Astrocyte of the hippocampus (primary cell): ENCODE measurements at places on chromosomes 4 and X.

DNA sequence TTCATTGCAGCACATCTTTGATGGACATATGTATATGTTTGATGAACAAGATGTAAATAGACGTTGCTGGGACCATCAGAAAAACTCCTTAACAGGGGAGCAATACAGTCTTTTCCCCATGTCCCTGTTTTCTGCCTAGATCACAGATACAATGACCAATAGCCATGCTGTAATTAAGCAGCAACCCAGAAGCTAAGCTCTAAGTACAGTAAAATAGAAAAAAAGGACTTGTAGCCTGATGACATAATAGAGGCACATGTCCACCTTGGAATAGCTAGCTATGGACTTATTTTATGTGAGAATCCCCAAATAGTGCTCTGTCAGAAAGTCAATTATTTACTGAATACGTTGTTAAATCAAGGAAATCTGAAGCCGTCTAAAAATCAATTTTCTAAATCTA lies 14.9 kb downstream of the FAM13A start:
- no peak for DNase-seq

DNA sequence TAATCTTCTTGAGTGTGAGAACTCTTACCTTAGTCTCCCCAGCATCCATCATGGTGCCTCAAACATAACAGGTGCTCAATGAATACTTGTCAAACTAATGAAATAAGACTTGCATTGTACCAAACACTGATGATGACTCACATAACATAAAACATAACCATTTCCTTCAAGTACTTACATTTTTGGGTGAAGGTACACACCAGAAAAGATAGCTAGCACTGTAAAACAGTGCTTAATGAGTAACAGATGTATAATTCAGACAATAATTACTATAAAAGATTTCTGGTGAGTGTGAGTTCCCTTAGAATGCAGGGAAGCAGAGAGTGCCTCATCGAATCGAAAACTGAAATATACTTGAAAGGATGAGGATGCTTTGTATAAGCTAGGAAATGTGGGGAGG lies 70.1 kb upstream of the HCCS start:
- DNase-seq: no peak

DNA sequence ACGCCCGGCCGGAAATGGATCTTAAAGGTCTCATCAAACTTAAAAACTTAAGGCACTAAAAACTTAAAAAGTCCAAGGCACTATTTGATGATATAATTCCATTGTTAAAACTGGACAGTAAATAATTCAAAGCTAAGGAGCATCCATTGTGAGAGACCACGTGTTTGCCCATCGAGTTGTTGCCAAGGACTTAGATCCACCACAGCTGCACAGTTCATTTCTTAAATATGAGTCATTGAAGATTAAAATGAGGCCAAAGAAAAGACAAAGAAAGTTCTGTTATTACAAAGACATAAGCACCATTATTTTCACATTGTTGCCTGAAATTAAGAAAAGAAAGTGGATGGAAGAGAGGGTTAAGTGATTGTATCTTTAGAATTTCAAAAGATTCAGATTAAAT lies 411.5 kb upstream of the FTHL17 start:
- peak; percentile 52 for DNase-seq

DNA sequence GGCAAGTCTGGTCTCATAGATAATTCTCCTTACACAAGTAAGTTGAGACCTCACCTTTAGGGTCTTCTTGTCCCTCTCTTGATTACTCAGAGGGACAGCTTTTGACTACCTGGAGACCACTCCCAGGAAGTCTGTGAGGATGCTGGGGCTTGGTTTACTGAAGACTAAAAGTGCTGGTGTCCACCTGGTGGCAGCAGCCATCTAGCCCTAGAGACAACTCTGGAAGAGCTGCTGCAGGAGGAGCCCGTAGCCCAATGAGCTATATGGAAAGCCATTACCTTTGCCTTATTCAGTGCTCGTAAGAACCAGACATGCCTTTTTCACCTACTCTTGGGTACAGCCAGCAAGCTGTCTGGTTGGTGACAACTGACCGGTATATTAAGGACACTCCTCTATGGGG lies 7.3 kb downstream of the FGFBP2 start:
- peak; percentile 31 for DNase-seq

DNA sequence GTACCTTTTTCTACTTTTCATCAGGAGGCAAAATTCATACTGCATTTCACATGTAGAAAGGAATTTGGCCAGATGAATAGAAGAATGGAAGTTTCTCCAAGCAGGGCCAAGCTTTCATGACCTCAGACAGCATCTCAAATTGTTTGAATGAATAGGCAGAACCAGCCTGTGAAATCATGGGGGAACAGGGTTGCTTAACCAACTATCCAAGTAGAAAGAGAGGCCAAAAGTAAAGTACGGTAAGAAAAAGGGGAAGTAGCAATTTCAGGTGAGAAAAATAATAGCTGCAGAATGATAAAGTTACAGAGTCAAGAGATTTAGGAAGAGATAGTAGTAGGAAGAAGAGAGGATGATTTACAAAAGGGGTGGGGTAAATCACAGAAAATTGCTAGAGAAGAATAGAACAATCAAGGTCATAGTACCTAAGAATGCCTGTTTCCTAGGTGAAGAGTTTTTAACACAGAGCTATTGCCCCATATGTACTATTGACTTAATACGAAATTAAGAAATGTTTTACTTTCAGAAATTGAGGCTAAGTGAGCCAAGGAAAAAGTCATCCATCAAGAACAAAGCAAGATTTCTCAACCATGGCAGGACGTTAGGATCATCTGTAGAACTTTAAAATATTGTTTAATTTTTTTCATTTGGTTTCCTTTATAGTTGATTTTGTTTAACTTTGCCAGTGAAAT lies 177.1 kb upstream of the TET2 start:
- DNase-seq: no peak

- DNase-seq: peak; percentile 13
Measured at GRCh38 chr4:92362028-92362427, 58.3 kb downstream of the GRID2 start.

DNA sequence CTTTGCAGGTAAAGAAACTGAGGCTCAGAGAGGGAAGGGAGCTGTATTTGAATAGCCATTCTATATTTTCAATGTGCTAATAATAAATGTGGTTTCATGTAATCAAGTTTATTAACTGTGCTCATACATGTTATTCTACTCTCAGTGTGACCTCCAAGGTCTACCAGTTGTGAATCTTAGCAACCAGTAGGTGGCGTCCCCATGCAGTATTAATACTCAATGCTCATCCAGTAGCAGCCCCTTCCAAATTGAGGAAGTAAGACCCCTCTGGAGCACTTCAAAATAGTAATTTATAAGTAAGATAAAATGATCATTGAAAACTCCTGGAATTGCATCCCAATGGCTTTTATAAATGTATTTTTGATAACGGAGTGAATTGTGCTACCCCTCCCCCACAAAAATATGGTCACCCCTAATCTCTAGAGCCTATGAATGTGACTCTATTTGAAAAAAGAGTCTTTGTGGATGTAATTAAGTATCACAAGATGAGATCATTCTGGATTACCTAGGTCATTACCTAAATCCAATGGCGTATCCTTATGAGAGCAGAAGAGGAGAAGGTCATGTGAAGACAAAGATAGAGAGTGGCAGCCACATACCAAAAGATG lies 20.4 kb upstream of the SEPSECS start:
- DNase-seq: peak; percentile 46

DNA sequence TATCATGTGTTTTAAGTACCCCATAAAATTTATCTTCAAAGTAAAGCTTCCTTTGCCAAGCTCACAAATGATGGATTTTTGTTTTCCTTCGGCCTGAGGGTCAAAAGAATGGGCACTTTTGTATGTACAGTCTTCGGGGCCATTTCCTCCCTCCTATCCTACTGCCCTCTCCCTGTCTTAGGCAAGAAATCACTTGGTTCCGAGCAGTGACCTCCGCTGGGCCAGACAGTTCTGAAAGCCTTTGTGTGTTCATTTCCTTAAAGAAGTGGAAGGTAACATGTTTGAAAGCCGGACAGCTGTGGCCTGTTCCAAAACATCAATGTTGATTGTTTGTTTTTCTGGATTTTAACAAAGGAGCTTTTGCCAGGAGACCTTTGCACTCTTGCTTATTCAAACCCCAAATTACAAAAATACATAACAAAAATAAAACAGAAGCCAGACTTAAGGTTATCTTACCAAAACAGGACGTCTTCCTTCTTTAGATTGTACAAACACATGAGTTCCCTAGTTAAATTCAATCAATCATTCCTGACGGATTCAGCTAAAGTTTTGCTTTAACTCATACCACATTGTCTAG lies 110.6 kb upstream of the LIMCH1 start:
- DNase-seq: no peak

GRCh38 chrX:107596651-107597050 lies 31.7 kb upstream of the PRPS1 start:
- DNase-seq: no peak

GRCh38 chrX:72465889-72466288 lies 106.8 kb downstream of the HDAC8 start:
- DNase-seq: no peak

DNA sequence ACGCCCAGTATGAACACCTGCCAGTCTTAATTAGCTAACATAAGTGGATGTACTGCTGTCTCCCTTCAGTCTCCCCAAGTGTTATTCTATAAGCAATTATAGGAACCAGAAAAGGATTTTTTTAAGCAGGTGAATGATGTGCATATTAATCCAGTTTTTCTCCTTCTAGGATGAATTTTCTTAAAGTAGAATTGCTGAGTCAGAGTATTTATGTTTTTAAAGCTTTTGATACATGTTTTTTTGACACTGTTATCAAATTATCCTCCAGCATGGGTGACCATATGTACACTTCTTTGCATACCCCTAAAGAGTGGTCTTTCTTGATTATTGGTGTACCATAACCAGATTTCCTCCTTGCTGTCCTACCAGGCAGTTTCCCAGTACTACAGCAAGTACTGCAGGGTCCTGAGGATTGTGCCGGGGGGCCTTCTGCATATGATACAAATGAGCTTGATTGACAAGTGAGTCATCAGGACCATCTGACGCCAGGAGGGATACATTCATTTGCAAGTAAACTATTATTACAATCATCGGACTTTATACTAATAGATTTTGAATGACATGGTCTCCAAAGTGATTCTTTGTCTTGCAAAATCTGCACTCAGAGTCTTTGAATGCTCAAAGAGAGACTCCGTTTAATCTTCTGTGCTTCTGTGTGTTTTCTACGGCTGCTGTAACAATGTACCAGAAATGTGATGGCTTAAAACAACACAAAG lies 10.7 kb upstream of the PCYT1B start:
- DNase-seq: no peak

- peak; percentile 69 for DNase-seq
Measured at GRCh38 chrX:10636337-10636736, 16.0 kb upstream of the MID1 start.

- no peak for DNase-seq
Measured at GRCh38 chr4:103754844-103755243, 35.1 kb upstream of the TACR3 start.

GRCh38 chrX:104098151-104098808 lies 14.0 kb upstream of the ZCCHC18 start:
- DNase-seq: peak; percentile 76

- DNase-seq: no peak
Measured at GRCh38 chr4:163085085-163085484, 81.6 kb downstream of the NAF1 start.

- peak; percentile 47 for DNase-seq
Measured at GRCh38 chr4:86939729-86940575, 5.1 kb downstream of the AFF1 start.

DNA sequence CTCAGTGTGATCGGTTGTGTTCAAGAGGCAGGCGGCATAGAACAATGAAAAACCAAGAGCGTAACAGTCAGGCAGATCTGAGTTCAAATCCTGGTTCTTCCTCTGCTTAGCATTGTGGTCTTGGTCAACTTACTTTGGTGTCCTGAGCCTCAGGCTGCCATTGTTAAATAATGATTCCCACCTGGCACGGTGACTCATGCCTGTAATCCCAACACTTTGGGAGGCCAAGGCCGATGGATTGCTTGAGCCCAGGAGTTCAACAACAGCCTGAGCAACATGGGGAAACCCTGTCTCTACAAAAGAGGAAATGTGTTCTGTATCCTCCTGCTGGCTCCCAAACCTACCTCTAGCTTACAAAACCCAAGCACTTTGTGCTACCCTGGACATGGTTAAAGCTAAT lies 129.0 kb upstream of the STX18 start:
- DNase-seq: no peak

DNA sequence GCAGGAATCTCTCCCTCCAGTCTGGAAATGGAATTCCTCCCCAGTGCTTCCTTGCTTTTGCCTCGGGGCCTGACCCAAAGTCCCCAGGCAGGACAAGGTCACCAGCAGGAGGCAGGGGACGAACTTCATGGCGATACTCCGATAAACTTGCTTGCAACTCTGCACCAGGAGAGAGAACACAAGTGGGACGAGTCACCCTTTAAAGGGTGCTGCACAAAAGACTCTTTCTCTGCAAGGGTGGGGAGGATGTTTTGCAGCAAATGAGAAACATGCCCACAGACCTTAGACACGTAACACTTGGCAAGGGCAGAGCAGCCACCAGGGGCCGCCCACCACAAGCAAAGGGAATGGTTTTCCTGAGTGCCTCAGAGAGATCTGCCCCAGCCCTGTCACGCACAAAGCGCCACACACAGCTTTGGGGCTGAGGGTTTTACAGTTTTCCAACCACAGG lies at the start of gene FGFBP2:
Gene FGFBP2 (minus strand): TSS at position 175 of the 451 bp plus-strand sequence. CDS start 46 bp downstream, at position 129.
- DNase-seq: peak; percentile 77

DNA sequence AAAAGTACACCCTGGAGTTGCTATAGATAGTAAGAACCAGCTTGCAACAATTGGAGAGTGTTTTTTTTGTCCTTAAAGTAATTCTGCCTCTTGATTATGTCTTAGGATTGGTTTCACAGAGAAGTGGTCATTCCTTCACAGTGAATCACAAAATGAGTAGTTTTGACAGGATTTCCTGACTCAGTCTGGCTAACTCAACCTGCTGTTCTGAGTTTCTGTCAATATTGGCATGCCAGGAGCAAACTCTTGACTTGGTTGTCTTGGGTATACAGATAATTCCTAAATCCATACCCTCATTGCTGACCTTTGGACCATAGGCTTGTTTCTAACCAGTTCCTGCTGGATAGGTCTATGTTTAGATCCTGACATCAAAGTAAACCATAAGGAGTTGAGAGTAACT lies 9.4 kb downstream of the FHIP1A start:
- DNase-seq: peak; percentile 85

- DNase-seq: no peak
Measured at GRCh38 chrX:20711366-20711765, 444.7 kb upstream of the RPS6KA3 start.

DNA sequence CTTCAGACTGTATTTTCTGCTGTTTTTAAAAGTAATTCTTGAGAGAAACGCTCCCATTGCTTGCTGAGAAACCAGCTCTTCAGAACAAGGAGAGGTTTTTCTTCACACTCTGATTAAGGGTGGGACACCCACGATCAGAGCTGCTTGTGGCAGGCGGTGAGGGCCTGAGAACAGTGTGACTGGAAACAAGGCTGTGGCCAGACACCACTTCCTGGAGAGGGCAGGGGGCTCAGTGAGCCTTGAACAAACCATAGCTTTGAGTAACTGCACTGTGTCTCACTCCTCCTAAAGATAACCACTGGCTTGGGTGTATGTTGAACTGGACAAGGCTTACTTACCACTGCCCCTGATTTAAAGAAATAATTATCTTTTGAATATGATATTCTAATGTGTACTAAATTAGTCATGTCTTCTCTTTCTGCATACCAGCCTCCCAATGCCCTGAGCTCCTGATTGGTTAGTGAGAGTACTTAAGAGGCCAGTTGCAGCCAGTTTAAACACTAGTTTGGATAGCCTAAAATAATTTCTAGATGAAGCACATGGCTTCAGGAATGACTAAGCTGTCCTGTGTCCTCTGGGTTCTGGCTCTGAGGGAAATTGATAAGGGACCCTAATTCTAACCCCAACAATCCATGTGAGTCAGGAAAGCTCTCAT lies 3.7 kb upstream of the GPR82 start:
- DNase-seq: no peak
